ENCODE measurements at places on chromosomes 16 and 17.

GRCh38 chr17:45172232-45172540, 10.5 kb downstream of the HEXIM2 start:
- no peak for DNase-seq

- peak; percentile 23 for DNase-seq
Measured at GRCh38 chr17:10631048-10631700, 25.9 kb downstream of the MYH3 start.

GRCh38 chr17:61494325-61495160, 42.3 kb downstream of the TBX4 start:
- DNase-seq = no peak

- DNase-seq = peak; percentile 86
Measured at GRCh38 chr17:40499551-40500189, 1.8 kb downstream of the TNS4 start.

- DNase-seq = no peak
Measured at GRCh38 chr16:56614549-56614991, 6.2 kb downstream of the MT2A start.

DNA sequence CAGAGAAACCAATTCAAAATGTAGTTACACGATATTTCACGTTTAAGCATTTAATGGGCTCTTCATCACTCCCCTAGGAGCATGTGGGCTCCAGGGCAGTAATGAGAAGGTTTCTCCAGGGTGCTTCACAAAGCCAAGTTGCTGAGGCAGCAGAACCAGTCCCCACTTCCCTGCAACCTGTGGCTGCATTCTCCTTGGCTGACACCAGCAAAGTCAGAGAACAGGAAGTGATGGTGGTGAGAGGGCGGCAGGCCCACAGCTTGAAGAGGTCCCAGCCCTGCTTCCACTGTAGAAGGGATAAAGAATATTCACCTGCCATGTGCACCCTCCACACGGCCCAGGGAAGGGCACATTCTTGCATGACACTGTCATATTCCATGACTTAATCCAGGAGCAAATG, 133.2 kb downstream of the CBLN1 start:
- DNase-seq = no peak

DNA sequence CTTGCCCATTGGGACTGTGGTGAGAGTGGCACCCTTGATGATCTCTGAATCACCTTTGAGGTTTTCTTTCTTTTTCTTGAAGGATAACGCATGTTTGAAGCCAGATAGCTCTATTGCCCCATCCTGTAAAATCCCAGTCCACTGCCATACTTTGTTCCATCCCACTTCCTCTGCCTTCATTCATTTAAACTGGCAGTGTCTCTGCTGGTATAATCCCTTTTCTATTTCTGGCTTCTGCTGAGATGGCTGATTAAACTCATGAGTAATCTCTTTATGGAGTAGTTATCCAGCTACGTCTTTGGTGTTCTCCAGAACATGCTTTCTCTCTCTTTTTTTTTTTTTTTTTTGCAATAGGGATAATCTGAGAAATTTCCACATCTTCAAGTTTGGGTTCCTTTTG, 656.5 kb upstream of the SALL1 start:
- no peak for DNase-seq

GRCh38 chr17:10314329-10314728, 58.5 kb downstream of the MYH13 start:
- DNase-seq = no peak

DNA sequence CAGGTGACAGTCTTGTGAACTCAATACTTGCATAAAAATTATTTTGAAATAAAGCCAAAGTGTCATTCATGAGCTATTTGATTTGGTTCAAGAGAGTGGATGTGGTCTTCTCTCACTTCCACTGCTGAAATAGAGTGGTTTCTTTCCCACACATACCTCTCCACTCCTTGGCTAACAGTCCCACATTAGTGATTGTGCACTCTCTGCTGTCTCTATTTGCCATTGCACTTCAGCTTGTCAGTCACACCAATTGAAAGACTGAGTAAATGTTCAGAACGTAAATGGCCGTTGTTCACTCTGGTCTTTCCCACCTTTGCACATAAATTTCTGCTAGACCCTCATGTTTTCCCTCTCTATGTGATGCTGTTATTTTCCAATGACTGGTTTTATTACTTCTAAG, 197.5 kb downstream of the FTO start:
- no peak for DNase-seq

DNA sequence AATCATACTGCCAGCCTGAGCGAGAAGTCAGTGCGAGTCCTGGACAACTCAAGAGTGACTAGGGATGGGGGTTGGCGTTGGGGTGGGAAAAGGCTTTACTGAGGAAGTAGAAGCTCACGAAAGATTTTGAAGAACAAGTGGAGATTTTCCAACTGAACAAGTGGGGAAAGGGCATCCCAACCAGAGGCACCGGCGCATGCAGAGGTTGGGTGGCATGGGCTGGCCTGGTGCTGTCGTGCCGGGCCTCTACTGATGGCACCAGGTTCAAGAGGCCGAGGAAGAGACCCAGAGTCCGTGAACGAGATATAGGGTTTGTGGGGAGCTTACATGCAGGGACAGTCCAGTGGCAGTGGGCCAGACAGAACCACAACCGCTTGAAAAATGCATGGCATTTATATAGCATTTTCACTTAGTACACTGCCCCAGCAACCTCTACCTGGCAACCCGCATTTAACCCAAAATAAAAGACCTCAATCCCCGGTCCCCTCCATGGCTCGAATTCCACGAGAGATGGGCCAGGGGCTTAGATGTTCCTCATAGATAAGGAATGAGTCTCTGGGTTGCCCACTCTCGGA, 7.7 kb upstream of the ITGA3 start:
- DNase-seq = no peak

DNA sequence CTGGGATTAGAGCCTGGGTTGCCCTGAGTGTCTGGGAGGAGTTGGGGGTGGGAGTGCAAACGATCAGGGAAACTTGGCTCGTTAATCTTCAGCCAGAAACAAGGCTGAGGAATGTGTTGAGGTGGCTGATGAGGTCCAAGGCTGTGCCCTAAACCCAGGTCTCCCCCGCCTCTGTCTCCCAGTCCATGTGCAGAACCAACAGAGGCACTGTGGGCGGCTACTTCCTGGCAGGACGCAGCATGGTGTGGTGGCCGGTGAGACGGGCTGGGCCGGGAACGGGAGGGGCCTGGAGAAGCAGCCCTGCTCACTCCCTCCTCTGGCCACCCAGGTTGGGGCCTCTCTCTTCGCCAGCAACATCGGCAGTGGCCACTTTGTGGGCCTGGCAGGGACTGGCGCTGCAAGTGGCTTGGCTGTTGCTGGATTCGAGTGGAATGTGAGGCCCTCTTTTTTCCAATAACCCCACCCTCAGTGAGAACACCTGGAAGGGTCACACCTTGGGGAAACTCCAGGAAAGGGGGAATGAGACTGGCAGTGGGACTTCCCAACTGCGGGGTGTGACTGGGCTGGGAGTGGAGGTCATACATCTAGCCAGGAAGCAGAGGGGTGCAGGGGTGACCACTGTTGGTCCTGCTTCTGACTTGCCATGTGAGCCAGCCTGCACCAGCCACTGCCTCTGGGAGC, 1.7 kb downstream of the SLC5A2 start:
- no peak for DNase-seq

DNA sequence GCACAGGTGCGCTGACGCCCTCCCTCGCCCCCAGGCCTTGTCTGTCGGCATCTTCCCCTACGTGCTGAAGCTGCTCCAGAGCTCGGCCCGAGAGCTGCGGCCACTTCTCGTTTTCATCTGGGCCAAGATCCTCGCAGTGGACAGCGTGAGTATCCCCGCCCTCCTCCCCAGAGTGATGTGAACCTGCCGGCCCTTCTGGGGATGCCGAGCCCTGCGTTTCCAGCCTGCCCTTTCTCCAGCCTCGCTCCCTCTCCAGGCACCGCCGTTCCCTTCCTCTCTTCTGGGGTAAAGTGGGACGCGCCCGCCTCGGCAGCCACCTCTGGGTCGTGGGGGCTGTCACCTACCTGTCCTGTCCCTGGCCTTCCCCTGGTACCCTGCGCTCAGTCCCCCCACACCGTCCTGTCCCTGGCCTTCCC, 133.9 kb upstream of the CHMP6 start:
- no peak for DNase-seq

- DNase-seq = no peak
Measured at GRCh38 chr17:8823279-8823678, 24.1 kb upstream of the MFSD6L start.

- no peak for DNase-seq
Measured at GRCh38 chr17:2017274-2017941, 7.7 kb downstream of the RTN4RL1 start.

DNA sequence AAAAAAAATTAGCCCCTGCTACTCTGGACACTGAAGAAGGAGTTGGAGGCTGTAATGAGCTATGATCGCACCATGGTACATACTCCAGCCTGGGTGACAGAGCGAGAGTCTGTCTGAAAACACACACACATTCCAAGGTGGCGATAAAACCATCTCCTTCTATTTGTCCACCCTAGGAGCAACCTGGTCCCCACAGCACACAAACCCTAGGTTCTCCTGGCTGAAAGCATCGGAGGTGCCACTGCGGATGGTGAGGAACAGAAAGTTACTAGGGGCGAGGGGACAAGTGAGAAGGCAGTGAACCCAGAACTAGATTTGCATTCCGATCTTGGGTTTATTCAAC, 1.4 kb upstream of the ECI1 start:
- DNase-seq = no peak

GRCh38 chr17:1045456-1045855, 48.5 kb downstream of the TIMM22 start:
- no peak for DNase-seq

DNA sequence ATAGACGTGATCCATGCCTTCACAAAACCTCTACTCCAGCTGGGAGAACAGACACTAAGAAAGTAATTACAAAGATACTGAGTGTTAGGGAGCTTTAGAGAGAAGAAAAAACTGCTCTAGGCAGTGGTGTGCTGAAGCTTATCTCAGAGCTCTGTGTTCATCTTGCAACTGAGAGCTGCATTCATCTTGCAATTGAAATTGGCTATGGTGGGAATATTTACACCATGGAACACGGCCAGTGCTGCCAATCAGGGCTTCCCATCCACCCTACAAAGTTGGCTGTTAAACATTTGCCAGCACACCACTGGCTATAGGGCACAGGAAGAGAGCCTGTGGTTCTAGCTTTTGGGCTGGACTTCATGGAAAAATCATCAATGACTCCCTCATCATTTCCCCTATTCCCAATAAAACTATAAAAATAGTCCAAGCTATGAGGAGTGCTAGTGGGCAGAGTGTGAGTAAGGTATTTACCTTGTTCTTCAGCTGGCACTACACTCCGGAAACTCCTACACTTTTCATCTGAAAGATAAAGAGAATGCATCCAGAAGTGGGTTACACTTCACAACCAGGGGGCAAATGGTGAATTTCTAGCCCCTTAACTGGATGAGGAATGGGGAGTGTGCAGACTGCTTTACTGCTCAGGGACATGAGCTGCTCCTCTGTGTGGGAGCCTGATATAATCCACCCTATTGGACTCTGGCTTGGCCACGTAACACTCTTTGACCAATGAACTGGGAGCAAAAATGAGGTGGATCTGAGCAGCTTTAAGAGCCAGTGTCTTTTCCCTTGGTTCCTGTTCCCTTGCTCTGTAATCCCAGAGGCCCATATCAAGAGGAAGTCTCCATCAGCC, 11.6 kb downstream of the GSG1L2 start:
- DNase-seq = no peak

- no peak for DNase-seq
Measured at GRCh38 chr17:14359163-14360020, 58.5 kb downstream of the HS3ST3B1 start.

DNA sequence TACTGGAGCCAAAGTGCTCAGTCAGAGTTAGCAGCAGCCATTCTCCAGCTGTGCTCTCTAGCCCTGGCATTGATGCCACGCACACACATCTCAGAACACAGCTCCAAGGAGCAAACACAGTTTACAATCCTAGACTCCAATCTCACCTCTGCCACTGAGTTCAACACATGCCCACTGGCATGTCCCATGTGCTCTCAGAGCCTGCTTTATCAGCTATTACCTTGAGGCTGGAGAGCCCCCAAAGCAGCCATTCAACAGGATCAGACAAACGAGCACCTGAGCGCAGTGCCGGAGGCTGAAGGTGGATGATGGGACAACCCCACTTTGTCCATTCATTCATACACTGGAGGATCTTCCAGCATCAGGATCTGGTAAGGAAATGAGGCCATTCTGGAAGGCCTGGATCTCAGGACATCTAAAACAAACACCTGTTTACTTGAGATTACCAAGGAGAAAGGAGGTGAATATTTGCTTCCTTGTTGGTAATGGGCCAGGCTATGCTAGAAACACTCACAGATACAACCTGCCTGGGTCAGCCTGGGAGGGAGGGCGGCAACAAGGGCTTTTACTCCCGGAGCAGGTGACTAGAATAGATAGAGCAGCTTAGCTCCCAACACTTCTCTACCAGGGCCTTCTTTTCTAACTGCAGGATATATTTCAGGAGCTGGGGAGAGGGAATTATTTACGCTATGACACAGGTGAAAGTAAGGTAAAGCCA, 25.4 kb downstream of the RANBP10 start:
- DNase-seq = no peak

GRCh38 chr17:33680472-33680871, 387.4 kb upstream of the ASIC2 start:
- DNase-seq = no peak

DNA sequence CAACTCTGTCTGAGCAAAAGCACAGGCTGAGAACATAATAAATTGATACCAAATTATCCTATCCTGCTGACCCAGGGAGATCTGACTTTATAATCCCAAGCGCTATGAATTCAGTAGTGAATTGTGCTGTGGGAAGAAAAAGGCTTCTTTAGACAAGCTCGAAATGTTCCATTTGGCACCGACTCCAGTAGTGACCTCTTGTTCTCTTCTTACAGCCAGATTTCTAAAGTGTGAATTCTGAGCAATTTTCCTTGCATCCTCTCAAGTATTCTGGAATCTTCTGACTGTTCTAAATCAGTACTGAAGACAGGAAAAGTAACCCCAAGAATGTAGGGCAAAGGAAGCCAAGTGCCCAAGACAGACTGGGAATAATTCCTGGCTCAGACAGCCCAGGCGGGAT, 58.2 kb downstream of the CDYL2 start:
- DNase-seq = no peak

- DNase-seq = no peak
Measured at GRCh38 chr16:89297910-89298545, 80.5 kb downstream of the ZNF778 start.
